ENCODE measurements at places on chromosomes 7 and 10.

DNA sequence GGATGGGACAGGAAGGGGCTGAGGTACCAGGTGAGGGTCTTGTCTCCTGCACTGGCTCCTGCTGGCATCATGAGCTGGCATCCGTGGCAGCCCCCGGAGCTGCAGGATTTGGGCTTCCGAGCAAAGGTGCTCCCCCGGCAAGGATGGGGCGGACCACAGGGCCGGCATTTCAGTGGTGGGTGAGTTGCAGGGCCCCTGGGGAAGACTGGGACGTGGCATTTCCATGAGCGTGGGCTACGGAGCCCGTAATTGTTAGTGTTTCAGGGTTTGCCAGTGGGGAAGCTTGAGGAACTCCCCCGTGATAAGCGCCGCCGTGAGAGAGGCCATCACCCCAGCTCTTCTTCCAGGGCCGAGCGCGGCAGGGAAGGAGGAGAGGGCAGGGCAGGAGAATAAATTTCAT lies 235.6 kb downstream of the MGMT start:
- DNase-seq: no peak

DNA sequence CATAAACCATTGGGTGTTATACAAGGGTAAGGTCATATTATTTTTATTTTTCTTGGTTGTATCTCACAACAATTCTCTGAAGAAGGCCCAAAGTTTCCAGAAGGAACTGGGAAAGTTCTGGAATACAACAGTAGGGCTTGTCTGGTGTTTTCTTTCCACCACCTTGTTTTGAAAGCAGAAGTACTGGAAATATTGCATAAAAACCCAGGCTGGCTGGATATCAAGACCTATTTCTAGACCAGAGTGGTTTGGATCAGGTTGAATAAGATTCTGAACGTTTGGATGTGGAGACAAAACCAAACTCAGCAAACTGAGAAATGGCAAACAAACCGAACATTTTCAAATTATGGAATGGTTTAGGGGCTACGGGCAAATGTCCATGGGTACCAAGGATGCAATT lies 182.6 kb upstream of the FZD8 start:
- no peak for DNase-seq

DNA sequence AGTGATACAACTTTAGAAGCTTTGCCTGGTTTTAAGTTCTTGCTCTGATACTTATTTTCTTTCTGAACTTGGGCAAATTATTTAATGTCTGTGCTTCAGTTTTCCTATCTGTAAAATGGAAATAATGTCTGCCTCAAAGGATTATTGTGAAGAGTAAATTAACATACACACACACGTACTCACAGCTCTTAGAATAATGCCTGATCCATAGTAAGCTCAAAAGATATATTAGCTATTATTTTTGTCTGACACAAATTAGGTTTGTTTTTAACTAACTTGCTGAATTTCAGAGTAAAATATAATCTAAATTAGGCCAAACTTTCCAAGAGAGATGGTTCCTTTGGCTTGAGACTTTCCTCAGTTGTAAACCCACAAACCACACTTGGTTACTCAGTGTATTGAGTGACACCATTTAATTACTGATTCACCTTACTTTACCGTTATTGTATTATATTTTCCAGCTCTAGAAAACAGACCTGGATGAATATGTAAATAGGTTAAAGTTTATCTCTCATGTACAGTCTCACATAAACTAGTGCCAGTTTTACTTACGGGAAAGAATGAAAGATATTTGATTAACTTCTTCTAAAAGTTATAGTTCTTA lies 50.4 kb downstream of the VTI1A start:
- DNase-seq: no peak

- no peak for DNase-seq
These were observed 196.8 kb upstream of the POT1 start for GRCh38 chr7:125126376-125126775.

GRCh38 chr7:74289659-74290552 lies 699 bp downstream of the CLIP2 start:
- DNase-seq: peak; percentile 71

DNA sequence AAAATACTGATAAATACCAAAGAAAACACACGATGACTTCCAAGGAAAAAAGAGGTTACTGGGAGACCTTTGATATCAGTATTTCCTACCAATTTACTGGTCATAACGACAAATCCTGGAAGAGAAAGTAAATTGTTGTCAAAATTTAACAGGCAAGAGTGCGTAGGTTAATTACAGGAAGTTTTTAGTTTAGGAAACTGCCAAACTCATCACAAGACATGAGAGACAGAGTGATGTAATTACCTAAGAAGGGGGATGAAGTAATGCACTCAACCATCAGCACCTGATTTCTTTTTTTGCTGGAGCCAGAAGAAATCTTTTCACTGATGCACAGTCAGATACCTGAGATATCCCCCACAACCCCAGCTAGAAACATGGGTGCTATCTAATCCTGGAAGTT lies 16.8 kb downstream of the MACC1 start:
- no peak for DNase-seq

DNA sequence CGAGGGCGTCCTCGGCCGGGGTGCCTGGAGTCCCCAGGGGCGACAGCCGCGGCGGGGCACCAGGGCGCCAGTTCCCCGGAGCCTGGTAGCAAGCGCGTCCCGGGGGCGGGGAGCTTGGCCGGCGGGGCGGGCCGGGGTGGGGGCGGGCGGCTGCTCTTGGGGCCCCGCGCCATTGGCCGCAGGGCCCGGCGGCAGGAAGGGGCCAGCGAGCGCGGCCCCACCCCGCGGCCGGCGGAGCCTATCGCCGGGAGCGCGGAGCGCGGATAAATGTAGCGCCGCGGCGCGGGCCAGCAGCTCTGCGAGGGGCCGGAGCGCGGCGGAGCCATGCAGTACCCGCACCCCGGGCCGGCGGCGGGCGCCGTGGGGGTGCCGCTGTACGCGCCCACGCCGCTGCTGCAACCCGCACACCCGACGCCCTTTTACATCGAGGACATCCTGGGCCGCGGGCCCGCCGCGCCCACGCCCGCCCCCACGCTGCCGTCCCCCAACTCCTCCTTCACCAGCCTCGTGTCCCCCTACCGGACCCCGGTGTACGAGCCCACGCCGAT lies at the start of gene HHEX:
HHEX (plus strand) TSS at position 293 of the 548 bp plus-strand sequence; CDS start at position 325, 32 bp downstream.
- DNase-seq: peak; percentile 31

DNA sequence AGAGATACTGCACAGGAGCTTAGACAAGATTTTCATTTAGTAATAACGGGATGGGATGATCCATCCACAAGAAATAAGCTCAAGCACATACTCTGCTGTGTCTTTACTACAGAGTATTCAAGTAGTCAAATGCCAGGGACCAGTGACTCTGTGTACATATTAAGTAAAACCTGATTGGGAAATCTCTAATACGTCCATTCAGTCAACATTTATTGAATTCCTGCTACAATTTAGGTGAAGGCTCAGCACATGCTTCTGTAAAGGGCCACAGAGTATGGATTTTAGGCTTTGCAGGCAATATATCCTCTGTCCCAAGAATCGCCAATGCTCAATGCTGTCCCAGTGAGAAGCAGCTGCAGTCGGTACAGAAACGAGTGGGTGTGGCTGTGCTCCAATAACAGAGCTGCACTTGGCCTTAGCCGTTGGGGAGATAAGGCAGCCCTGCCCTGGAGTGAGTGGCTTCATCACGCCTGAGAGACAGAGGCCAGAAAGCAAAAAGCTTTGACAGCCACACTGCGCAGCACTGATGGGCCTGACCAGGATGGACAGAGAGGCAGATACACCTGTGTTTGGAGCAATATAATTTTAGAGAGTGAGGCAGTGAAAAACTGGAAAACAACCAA lies 186.8 kb downstream of the PARD3 start:
- no peak for DNase-seq

- DNase-seq: no peak
These were observed 192.9 kb upstream of the VSTM2A start for GRCh38 chr7:54349229-54349628.

DNA sequence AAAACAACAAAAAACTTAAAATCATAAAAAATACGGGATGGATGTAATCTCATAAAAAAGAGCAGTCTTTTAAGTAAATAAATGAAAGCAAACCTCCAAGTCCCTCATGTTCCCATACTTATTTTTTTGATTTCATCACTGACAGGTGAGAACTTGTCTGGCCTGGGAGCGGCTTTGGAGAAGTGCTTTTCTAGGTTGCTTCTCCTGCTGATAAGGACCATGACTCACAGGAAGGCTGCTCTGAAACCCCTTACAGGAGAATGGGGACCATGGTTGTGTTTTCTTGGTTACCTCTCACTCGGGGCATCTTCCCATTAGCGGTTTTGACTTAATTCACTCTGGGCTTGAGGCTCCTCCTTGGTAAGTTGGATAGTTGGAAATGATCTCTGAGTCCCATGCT lies 237.4 kb downstream of the CAMK1D start:
- DNase-seq: no peak

DNA sequence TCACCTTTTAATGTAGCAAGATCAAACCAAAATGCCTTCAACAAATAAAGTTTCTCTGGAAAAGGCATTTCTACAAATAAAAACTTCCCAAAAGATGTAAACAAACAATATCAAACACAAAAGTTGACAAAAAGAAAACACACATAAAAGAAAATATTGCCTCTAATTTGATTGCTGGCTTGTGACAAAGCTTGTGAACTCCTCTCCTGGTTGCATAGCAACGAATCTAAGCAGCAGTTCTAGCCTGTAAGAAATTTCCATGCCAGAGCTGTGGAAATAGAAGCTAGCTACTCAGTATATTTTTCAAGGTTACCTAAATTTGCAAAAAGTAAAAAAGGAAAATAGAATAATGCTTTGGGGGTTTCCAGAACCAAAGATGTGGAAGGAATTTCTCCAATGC lies 173.9 kb upstream of the CDK1 start:
- no peak for DNase-seq

DNA sequence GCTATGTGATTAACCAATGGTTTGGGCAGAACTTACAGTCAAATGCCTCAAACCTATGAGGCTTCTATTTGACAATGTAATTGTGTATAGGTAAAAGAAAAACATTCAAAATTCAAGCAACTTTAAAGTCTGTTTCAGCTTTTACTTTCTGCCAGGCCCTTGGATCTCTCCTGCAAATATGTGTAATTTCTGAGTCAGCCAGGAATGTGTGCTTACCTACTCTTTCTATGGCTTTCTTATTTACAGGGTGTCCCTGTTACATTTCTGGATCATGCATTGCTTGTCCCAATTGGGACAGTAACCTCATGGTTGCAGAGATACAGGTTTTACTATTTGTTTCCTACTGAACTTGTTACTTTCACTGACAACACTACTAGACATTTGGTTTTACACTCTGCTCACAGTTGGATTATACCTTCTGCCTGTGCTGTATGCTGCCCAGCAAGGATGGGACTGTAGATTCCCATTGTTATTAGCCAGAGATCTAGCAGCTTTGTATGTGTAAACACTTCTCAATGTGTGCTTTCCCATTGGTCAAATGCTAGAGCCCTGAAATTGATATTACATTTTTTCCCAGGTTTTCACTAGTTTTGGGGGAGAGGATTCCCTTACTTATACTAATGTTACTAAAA lies 355.3 kb downstream of the ARL4A start:
- DNase-seq: no peak

GRCh38 chr10:122499491-122499941 lies 38.2 kb downstream of the HTRA1 start:
- no peak for DNase-seq

DNA sequence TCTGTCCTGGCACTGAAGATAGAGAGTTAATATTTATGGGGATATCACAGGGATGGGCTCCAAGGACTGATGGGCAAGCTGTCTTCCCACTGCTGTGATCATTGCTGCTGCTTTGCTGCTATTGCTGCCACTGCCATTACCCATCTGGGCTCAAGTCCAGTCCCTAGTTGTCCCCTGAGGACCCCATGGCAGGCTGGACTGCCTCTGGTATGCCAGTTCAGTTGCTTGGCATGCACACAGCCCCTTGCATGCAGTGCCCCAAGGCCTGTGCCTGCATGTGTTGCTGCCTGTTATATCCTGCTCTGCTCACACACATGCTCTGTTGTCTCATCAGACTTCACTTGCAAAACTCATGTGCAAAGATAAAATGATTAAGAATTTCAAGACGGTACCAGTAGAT lies 109.5 kb downstream of the ADRA2A start:
- DNase-seq: no peak

DNA sequence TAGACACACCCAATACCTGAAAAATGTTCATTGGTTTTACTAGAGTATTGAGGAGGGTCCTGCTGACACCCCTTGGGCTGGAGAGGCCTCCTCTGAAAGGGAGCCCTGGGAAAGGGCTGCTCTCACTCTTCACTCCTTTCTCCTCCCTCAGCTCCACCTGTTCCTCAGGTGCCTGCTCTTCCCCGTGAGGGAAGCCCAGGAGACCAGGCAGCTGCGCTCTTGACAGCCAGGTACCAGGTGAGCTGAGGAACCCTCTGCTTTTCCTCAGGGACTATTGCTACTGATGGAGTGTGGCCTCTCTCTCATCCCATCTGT lies 3.3 kb downstream of the ZNF655 start:
- no peak for DNase-seq

DNA sequence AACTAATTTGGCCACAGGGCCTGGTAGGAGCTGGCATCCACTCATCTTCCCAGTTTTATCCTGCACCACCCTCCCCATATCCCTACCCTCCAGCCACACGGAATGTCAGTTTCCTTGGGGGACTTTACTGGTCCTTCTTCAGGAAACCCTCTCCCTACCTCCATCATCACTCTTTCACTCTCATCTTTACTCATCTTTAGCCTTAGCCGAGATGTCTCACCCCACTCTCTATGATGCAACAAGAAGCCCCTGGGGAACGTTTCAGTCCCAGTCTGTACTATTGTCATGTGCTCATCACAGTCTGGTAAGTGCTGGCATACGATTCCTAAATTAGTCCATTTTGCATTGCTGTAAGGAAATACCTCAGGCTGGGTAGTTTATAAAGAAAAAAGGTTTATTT lies 34.9 kb upstream of the TMEM248 start:
- no peak for DNase-seq

GRCh38 chr10:555682-556350 lies 133.7 kb downstream of the DIP2C start:
- no peak for DNase-seq

DNA sequence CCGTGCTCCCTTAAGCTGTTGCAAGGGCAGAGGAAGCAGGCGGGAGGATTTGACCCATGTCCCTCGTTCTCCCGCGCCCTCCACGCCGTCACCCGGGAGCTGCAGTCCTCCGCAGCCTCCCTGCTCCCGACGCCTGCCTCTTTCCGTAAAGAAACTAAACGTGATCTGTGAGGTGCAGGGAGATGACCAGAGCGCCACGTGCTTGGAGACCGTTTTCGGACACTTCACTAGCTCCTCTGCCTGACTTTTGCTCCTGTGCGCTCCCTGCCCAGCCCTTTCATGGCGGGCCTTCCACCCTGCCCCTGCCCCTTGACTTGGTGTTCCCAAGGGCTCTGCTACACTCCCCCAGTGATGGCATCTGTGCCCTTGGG lies 171.2 kb downstream of the LSM5 start:
- no peak for DNase-seq

Measured in head of caudate nucleus (tissue), 42 donors.